ENCODE measurements at places on chromosomes 1 and 21.

GRCh38 chr21:45837936-45838335 lies 143.6 kb upstream of the COL6A1 start:
- no peak for DNase-seq

DNA sequence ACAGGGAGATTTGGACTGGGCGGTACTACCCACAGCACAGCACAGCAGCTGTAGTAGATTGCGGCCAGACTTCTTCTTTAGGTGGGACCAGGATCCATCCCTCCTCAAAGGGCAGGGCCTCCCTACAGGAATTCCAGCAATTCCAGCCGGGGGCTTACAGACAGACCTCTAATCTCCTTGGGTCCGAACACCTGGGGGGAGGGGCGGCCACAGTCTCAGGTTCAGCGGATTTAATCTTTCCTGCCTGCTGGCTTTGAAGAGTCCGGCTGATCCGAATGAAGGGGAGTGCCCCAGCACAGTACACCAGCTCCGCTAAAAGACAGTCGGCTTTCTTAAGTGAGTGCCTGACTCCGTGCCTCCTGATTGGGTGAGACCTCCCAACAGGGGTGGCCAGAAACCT lies 1708.5 kb downstream of the BRINP3 start:
- no peak for DNase-seq

- no peak for DNase-seq
Observed at GRCh38 chr1:205301205-205301821, 20.2 kb downstream of the NUAK2 start.

DNA sequence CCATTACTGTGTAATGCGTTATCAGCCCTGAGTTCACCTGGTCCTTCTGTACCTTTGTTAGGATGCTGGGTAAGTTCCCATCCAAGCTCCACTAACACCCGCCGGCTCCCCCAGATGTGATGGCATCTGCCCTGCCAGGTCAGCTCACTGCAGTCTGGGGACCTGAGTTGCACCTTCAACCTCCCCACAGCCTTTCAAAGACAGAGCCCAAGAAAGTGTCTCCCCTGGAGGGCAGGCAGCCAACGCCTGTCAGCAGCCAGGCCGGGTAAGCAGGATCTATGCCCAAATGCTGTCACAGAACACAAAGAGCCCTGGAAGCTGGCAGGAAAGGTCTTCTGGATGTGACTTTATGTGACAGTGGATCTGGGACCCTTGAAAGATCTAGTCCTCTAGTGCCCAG lies 13.7 kb downstream of the MRAP start:
- no peak for DNase-seq

DNA sequence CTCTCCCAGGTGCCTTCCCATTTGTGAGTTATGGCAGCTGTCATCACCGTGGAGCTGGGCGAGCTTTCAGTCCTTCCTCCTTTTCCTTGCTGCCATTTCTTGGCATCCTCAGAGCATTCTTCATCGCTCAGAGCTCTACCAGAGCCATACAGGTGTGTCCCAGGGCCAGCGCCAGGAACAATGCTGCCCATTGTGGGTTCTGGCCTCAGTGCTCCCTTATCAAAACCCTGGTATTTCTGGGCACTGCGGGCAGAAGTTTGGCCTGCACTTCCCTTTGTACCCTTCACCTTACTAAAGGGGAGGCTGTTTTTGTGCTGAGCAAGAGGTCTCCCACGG lies 28.5 kb downstream of the RASSF5 start:
- no peak for DNase-seq

- no peak for DNase-seq
Observed at GRCh38 chr1:67755160-67755559, 70.2 kb downstream of the GADD45A start.

GRCh38 chr1:227945891-227946623 lies 1.7 kb downstream of the WNT9A start:
- no peak for DNase-seq

GRCh38 chr21:14559102-14559501 lies 13.0 kb upstream of the SAMSN1 start:
- DNase-seq, result no peak

DNA sequence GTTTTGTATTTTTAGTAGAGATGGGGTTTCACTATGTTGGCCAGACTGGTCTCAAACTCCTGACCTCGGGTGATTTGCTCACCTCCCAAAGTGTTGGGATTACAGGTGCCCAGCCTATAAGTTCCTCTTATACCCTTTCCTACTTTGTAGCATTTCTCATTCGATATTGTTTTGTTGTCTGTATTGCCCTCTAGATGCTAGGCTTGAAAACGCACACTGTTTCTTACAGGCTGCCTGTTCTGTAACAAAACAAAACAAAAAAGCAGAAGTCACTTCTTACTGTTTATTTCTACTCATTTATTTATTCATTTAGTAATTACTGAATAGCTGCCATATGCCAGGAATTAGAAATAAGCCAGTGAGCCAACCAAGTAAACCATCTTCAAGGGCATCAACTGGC lies 136.9 kb upstream of the BMP8A start:
- no peak for DNase-seq

- DNase-seq, result no peak
Observed at GRCh38 chr1:115958866-115959265, 17.4 kb upstream of the SLC22A15 start.

GRCh38 chr1:158059984-158060383 lies 66.5 kb downstream of the KIRREL1 start:
- no peak for DNase-seq

GRCh38 chr1:87134061-87134460 lies 194.6 kb upstream of the LMO4 start:
- no peak for DNase-seq

- DNase-seq, result no peak
Observed at GRCh38 chr21:15415541-15416261, 314.1 kb upstream of the USP25 start.
